Stimulated activated CD4-positive, alpha-beta T cell treated with anti-CD3 and anti-CD28 coated beads, Interleukin-1b, Interleukin-23, amount 100 ng/mL, for 1 hour (primary cell): ENCODE measurements at places on chromosomes 13 and 19.

DNA sequence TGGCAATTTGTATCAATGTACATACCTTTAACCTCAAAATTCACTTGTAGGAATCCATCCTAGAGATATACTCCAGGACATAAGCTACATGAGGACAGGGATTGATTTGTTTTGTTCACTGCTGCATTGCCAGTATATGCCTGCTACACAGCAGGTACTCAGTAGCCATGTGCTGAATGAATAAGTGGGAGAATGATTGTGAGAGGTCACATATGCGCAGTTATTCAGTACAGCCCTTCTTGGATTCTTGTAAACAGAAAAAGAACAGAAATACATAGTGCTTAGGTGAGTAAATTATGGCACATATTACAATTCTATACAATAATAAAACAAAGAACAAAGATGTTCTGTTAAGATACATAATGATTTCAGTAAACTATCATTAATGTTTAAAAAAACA, 133.3 kb downstream of the RNF17 start:
- no peak for DNase-seq

- no peak for DNase-seq
Observed at GRCh38 chr13:52847682-52848432, 583 bp downstream of the PCDH8 start.

DNA sequence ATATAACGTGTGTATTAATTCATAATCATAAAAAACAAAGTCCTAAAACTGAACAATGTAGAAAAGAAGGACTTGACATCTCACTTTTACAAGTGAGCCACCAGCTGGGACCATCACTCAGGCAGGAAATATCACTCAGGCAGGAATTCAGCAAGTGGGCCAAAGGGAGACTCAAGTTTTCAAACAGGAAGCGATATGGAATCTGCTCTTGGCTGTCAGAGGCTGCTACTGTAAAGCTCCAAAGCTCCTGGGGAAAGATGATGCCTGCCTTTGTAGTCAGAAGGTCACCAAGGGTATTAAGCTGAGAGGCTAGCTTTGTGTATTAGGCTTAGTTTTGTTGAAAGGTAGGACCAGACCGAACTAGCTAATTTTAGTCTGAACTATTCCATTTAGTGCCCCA, 5.5 kb upstream of the AKAP11 start:
- no peak for DNase-seq

GRCh38 chr19:45515807-45516401, 8.6 kb downstream of the VASP start:
- DNase-seq: no peak

GRCh38 chr19:6906559-6907060, 19.2 kb downstream of the ADGRE1 start:
- no peak for DNase-seq

DNA sequence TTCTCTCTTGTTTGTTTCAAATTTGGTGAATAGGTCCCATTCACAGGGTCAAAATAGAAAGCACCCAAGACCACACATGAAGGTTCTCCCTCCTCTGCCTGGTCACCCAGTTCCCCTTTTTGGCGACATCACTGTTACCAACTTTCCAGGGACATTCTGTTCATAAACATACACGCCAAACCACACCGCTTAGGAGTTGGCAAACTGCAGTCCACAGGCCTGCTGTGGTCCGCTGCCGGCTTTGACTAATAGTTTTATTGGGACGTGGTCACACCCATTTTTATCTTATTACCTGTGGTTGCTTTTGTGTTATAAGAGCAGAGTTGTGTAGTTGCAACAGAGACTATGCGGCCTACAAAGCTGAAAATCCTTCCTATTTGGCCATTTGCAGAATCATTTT, 24.2 kb downstream of the UHRF1 start:
- DNase-seq: no peak

DNA sequence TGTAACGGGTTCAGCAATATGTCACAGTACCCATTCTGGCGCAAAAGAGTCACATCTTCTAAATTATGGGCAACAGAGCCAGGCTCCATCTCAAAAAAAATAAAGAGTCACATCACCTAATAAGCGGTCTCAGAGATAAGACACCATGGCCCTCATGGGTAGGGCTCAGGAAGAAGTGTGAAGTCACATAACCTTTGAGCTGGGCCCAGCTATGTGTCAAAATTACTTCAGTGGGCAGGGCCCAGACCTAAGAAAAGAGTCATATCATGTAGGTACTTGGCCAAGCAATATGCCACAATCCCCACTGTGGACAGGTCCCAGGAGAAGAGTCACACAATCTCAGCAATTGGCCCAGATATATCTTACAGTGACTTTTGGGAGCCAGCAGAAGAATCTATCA, 11.4 kb upstream of the ZNF91 start:
- no peak for DNase-seq

- no peak for DNase-seq
Observed at GRCh38 chr13:113852536-113853517, 11.0 kb downstream of the GAS6 start.

DNA sequence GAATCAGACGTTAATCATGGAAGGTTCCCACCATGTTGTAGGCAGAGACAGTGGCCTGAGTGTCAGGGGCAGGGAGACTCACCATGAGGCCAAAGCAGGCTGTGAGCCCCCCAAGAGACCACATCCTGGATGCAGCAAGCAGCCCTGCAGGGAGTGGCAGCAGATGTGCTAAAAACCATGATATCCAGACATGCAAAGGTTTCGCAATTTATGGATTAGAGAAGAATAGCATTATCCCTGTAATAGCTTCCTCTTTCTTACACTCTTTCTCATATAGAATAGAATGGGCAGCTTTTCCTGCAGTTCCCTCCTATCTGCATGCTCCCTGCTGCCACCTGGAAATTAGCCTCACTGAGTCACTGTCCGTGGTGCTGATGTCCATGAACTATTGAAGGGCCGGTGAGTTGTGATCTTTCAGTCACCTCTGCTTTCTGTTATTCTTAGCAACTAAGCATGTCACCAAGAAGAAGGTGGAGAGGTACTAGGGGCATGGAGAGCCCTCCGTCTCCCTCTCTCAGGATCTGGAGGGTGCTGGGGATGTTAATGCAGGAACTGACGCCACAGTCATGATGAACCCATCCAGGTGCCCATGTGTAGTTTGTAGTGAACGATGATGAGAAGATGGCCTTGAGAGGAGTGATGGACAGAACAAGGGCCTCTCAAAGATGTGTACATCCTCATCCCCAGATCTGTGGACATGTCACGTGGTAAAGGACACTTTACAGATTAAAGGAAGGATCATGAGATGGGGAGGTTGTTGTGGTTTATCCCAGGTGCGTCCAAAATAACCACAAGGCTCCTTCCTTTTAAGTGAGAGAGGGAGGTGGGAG, 9.9 kb downstream of the CEACAM4 start:
- DNase-seq: no peak

GRCh38 chr13:108527844-108528243, 101.6 kb upstream of the MYO16 start:
- no peak for DNase-seq

- no peak for DNase-seq
Observed at GRCh38 chr19:6185835-6186834, 50.7 kb downstream of the ACSBG2 start.

- DNase-seq: no peak
Observed at GRCh38 chr13:31204592-31204991, 4.8 kb downstream of the B3GLCT start.

DNA sequence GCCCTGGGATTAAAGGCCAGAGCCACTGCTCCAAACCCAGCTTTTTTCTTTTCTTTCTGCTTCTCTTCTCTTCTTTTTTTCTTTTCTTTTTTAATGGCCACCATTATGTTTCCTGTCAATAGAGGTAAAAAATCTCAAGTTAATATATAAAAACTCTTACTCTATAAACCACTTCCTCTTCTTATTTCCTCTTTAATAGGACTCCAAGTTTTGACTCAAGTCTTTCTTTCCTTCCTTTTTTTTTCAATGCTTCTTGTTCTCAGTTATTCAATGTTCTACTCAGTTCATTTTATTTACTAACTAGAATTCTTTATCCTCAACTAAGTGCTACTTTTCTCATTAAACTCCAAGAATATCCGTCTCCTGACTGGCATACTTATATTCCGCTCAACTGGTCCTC, 27.1 kb upstream of the MYCBP2 start:
- no peak for DNase-seq

DNA sequence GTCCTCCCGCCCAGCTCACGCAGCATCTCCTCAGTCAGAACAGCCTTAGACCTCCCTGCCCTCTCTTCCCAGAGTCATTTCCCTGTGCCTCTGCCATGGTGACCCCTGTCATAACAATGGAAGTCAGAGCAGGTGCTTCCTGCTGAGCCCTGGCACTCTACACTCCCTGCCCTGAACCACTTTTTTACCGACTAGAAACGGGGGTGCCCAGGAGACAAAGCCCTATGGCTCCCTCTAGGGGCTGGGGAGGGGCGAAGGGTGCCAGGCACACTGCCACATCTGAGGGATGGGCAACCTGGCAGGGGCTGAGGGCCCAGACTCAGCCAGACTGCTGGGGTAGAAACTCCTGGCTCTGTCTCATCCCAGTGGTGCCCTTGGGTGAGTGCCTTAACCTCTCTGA, 16.4 kb downstream of the ZNF574 start:
- no peak for DNase-seq

- no peak for DNase-seq
Observed at GRCh38 chr13:71577127-71577526, 289.9 kb downstream of the DACH1 start.

- no peak for DNase-seq
Observed at GRCh38 chr13:45108716-45109101, 11.6 kb upstream of the GTF2F2 start.

DNA sequence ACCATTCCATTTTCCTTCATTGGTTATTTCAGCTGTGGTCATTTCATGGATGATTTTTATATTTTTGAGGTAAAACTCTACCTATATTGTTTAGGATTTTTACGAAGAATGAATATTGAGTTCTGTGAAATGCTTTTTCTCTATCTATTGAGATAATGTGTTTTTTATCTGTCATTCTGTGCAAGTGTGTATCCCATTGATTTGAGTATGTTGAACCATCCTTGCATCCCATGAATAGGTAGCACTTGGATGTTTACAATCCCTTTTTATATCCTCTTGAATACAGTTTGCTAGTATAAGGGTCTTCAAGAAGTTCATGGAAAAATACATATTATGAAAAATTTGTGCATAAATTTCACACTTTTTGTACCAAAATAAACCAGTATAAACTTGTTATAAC, 9.8 kb upstream of the ZNF525 start:
- DNase-seq: no peak

GRCh38 chr13:49524740-49525501, 29.2 kb downstream of the PHF11 start:
- no peak for DNase-seq

DNA sequence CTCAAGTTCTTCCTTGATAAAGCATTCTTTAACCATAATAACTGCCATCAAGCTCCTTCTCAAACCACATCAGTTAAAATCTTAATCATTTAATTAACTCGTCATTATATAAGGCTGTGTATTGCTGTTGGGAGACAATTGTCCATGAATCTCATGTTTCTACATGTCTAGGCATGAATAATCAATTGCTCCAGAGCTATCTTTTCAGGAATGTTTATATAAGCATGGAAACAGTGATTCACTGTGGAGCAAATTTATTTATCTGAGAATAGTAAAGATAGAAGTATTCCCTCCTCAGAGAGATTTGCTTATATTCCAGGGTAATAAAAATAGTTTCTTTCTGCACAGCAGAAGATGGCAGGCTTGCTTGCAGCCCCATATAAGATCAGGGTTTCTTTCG, 71.1 kb downstream of the CBY2 start:
- DNase-seq: no peak

- DNase-seq: no peak
Observed at GRCh38 chr19:6551607-6552450, 21.0 kb downstream of the TNFSF9 start.

DNA sequence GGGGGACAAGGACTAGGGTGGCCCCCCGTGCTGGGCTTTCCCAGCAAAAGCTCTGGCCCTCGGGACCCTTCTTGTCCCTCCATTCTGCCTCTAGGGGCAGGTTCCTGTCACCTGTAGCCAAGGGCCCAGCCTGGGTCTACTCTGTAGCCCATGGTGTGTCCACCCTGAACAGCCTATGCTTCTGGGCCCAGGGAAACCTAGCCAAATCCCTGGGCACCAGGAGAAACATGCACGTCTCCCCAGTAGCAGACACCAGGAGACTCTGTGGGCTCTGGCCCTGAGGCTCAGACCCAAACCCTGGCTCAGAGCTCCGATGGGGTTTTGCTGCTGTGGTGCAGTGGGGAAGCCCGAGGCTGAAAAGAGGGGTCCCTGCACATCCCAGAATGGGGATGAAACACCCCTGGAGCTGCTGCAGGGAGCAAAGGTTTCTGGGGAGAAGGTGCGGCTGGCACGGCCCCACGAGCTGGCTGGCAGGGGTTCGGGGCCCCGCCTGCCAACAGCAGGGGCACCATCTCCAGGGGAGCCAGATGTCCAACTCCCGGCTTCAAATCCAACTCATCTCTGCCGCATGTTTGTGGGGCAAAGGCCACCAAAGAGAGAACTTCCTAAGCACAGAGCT, 18.2 kb downstream of the CEBPG start:
- no peak for DNase-seq

DNA sequence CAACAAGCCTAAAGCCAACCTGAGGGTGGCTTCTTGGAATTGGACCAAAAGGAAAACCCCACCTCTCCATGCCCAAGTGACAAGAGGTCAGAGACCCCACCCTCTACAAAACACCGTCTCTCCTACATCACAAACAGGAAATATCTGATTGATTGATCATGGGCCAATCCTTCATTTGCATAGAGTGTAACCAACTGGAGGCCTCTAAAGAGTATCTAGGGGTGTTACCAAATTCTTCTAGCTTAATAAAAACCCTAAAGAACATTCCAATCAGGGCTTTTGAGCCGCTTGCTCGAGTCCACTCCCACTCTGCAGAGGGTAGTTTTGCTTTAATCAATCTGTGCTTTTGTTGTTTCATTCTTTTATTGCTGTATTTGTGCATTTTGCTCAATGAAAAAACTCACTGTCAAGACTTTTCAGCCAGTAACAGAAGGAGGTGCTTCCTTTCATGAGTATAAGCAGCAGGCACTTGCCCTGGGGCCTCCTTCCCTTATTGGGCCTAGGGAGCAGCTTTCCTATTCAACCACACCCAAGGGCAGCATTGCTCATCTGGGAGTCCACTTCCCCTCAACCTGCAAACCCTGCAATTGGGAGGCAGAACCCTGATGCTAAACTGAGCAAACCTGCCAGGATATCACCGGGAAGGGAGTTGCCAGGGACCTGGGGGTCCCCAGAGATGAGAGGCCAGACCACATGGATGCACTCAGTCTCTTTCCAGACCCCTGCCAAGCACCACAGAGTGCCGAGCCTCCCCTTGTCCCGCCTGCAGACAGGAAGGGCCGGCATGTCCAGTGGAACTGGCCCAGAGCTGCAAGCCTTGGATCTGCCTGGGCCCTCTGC, 154.3 kb upstream of the VSTM2B start:
- DNase-seq: no peak

GRCh38 chr13:68345963-68346531, 1115.9 kb upstream of the PCDH9 start:
- DNase-seq: no peak

GRCh38 chr13:24196593-24197197, 36.2 kb downstream of the SPATA13 start:
- DNase-seq: no peak
